Camera-type eye (tissue), 1 donor: ENCODE measurements at places on chromosomes 3 and 15. TPM values are rescaled to one million over a fixed set of nuclear protein-coding genes. Genes with fewer than 3 reads are reported as not detected.

Gene CSTA
- not detected for total RNA-seq

Gene RAB8B
- 45.6 TPM for total RNA-seq

Gene RLBP1
- total RNA-seq, result 102 TPM

Gene MYL3
- 11.8 TPM for total RNA-seq

Gene FANCD2OS
- total RNA-seq, result not detected

Gene ADGRG7
- total RNA-seq, result 0.22 TPM

Gene CASR
- total RNA-seq, result 0.05 TPM

Gene TGM4
- not detected for total RNA-seq

Gene DCLK3
- 1.6 TPM for total RNA-seq

Gene PATL2
- total RNA-seq, result 0.49 TPM

Gene XIRP1
- total RNA-seq, result 4.5 TPM

Gene SPSB4
- 13.7 TPM for total RNA-seq

Gene CLDN18
- not detected for total RNA-seq

Gene NECTIN3
- 106 TPM for total RNA-seq

Gene C2CD4A
- total RNA-seq, result not detected
